A549 (cell line): ENCODE measurements at places on chromosomes 7 and 10. TPM values are rescaled to one million over a fixed set of nuclear protein-coding genes. Genes with fewer than 3 reads are reported as not detected.

Gene NXPH1
- not detected in 3 replicates for polyA plus RNA-seq

Gene MEST
- 31.2 to 33.6 TPM (median 32.6 TPM) in 3 replicates for polyA plus RNA-seq

Gene LRRTM3
- polyA plus RNA-seq, result not detected in 3 replicates

Gene STRIP2
- polyA plus RNA-seq, result 4.7 to 7.2 TPM (median 5.7 TPM) in 3 replicates

Gene PNLIPRP1
- polyA plus RNA-seq, result not detected in 3 replicates

Gene ACSM6
- not detected in 3 replicates for polyA plus RNA-seq

Gene FRMD4A
- polyA plus RNA-seq, result 2.5 to 3.8 TPM (median 2.9 TPM) in 3 replicates

Gene POLL
- polyA plus RNA-seq, result 13.0 to 13.3 TPM (median 13.3 TPM) in 3 replicates

Gene SRRM3
- polyA plus RNA-seq, result 5.7 to 7.0 TPM (median 6.5 TPM) in 3 replicates

Gene SPDYE16
- not detected in 3 replicates for polyA plus RNA-seq

DNA sequence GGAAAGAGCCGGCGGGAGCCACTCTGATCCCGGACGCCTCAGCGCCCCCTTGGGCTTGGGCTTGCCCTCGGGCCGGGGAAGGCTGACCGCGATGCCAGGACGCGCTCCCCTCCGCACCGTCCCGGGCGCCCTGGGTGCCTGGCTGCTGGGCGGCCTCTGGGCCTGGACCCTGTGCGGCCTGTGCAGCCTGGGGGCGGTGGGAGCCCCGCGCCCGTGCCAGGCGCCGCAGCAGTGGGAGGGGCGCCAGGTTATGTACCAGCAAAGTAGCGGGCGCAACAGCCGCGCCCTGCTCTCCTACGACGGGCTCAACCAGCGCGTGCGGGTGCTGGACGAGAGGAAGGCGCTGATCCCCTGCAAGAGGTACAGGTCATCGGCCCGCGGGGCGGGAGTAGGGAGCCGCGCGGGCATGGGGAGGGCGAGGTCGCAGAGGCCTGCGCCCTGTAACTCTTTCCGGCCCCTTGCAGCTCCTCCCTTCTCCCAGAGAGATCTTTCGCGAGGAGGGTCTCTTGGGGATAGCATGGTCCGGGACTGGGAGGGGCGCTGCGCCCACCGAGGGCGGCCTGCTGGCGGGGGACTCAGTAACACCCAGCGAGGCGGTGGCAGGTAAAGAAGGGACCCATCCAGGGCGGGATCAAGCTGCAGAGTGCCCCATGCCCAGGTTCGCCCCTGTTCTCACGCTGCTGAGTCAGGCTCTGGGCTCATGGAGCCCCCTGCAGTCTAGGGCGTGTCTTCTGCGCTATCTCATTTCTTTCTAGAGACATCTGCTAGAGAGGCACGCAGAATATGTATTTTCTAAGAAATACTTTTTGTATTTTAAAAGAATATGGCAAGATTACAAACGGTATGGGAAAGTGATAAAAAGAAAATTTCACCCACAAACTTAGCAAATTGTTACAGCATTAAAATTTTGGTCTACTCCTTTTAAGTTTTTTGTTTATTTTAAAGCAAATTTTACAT, 687 bp downstream of the EPDR1 start:
- no peak for DNase-seq

DNA sequence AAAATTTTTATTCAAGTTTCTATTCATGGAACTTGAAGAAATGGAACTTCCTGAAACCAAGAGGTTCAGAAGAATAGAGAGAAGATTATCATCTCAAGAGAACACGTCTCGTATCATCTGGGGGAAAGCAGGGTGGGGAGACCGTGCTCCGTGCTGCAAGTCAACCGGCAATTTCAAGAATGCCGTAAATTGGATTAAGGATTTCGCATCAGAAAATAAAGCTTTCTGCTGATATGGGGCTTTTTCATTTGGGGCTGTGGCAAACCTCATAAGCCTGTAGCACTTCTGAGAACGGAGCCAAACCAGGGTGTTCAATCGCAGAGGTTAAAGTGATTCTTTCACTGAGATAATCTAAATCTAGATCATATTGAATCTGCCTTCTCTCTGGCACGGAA, 150.1 kb upstream of the NPS start:
- DNase-seq, result no peak

- no peak for DNase-seq
Measured at GRCh38 chr7:69358163-69358821, 240.0 kb upstream of the AUTS2 start.

GRCh38 chr10:87593702-87594101, 66.0 kb upstream of the PAPSS2 start:
- no peak for DNase-seq

- DNase-seq, result no peak
Measured at GRCh38 chr10:44983895-44984278, 5.3 kb upstream of the DEPP1 start.

- no peak for DNase-seq
Measured at GRCh38 chr10:106930751-106931150, 233.8 kb downstream of the SORCS1 start.

GRCh38 chr7:46565253-46566096, 644.4 kb upstream of the IGFBP3 start:
- DNase-seq, result no peak

- DNase-seq, result no peak
Measured at GRCh38 chr10:48271047-48271730, 3.3 kb downstream of the FRMPD2 start.

DNA sequence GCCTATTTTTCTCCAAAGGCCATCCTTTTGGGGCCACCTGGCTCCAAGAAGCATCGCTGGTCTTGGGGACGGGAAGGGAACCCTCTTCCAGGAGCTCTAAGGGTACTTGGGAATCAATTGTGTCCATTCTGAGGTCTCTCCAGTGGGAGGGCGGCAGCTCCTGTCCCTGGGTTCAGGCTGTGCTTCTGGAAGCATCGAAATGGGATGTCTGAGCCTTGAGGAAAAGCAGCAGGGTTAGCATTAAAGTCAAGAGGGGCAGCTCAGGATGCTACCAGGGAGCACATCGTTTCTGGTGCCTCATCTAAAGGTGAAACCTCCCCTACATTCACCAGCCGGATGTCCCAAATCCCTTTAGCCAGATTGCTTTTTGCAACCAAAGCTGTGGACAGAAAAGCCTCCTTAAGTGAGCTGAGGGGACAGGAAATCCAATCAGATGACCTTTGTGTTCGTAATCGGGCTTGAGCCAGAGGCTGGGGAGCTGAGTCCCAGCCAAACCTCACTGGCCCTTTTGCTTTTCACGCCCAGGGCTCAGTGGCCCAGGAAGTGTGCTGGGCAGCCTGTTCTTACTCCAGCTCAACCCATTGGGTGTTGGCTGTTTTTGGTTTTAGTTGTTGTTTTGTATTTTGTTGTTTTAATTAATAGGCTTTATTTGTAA, 88.8 kb upstream of the ANLN start:
- DNase-seq, result no peak

GRCh38 chr10:67550046-67550445, 145.9 kb downstream of the CTNNA3 start:
- DNase-seq, result no peak

DNA sequence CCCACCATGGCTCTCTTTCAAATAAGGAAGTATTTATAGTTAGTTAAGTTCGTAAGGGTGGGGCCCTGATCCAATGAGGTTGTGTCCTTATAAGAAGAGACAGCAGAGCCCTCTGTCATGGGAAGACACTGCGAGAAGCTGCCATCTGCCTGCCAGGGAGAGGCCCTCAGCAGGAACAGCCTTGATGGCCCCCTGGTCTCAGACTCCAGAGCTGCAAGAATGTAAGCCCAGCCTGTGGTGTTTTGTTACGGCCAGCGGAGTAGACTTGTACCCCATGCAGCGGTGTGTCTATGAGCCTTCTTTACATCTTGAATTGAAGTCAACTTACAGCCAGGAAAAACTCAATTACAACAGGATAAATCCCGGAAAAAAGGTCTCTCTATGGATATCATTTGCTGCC, 14.3 kb upstream of the LARP4B start:
- no peak for DNase-seq

DNA sequence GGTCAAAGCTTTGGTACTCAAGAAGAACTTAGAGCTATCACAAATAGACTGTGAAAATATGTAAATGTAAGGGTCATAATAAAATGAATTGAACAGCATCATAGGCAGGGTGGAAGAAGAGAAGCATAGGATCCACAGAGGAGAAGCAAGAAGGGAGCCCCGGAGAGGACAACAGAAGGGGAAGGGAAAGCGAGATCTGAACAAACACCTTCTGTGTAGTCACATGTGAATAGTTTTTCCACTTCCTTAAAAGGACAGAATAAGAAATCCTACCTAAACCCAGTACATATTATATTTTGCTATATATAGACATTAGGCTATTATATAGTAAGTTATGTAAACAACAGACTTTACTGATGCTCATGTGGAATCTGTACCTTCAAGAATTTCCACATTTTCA, 160.2 kb downstream of the DKK1 start:
- DNase-seq, result no peak

GRCh38 chr7:1361756-1362125, 97.5 kb downstream of the MICALL2 start:
- DNase-seq, result no peak

GRCh38 chr10:30818010-30818660, 188.6 kb upstream of the LYZL2 start:
- no peak for DNase-seq

DNA sequence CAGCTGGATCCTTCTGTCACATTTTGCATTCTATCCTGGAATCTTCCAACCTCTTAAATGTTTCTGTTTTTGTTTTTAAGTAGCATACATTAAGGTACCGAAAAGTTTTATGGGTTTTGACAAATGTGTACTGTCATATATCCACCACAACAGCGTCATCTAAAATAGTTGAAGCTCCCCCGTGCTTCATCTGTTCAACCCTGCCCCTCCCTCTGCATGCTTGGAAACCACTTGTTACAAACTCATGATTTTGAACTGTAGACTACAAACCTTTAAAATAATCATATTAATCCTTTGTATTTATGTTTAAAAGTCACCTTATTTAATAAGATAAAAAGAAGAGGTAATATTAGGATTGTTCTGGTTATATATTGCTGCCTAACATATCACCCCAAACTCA, 182.8 kb upstream of the SMIM30 start:
- no peak for DNase-seq

DNA sequence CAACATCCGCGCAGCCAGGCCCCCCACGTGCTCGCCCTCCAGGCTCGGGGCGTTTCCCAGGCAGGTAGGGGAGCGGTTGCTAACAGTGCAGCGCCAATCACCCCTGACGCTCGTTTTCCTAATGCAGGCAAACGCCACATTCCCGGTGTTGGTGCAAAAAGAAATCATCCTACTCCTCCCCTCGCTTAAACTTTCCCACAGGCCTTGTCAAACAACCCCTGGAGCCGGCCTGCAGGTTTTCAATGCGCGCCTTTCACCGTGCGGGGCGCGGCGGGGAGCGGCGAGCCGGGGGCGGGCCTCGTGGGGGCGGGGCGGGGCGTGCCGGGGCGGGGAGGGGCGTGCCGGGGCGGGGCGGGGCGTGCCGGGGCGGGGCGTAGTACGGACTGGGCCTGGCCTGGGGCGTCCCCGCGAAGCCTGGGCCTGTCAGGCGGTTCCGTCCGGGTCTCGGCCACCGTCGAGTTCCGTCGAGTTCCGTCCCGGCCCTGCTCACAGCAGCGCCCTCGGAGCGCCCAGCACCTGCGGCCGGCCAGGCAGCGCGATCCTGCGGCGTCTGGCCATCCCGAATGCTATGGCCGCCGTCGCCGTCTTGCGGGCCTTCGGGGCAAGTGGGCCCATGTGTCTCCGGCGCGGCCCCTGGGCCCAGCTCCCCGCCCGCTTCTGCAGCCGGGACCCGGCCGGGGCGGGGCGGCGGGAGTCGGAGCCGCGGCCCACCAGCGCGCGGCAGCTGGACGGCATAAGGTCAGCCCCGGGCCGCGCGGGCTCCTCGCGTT, at the start of gene ECHDC3:
Gene ECHDC3, plus strand, starts transcription at position 374 of the 770 bp plus-strand sequence. Its CDS starts 195 bp downstream, at position 569.
- DNase-seq, result peak; percentile 21

GRCh38 chr10:23448802-23449570, 10.1 kb downstream of the OTUD1 start:
- DNase-seq, result no peak

DNA sequence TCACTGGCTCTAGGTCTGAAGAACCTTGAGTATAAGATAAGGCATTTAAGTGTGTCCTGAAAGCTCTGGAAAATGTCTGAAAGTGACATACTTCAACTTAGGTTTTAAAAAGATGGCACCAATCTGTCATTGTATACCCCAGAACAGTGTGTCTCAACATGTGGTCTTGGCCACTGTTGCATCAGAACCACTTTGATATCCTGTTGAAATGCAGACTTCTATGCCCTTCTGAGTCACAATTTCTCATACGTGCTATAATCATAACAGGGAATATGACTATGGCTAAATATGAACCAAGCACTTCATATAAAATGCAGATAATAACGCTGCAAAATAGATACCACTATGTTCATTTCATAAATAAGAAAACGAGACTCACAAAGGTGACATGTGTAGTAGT, 38.0 kb upstream of the GPAM start:
- DNase-seq, result no peak

DNA sequence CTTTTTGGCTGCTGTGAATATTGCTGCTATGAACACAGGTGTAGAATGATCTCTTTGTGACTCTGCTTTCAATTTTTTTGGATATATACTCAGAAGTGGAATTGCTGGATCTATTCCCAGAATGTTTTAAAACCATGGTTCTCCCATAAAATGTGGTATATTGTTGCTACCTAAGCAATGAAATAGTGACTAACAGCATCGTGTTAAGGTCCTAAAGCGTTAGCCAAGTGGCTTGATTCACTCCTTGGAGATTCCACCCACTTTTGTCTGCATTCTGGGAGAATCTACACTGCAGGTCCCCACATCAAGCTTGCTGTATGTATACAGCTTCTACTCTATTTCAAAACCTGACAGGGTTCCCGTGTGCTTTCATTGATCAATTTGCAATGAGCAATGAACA, 105.6 kb downstream of the CDK6 start:
- DNase-seq, result no peak

DNA sequence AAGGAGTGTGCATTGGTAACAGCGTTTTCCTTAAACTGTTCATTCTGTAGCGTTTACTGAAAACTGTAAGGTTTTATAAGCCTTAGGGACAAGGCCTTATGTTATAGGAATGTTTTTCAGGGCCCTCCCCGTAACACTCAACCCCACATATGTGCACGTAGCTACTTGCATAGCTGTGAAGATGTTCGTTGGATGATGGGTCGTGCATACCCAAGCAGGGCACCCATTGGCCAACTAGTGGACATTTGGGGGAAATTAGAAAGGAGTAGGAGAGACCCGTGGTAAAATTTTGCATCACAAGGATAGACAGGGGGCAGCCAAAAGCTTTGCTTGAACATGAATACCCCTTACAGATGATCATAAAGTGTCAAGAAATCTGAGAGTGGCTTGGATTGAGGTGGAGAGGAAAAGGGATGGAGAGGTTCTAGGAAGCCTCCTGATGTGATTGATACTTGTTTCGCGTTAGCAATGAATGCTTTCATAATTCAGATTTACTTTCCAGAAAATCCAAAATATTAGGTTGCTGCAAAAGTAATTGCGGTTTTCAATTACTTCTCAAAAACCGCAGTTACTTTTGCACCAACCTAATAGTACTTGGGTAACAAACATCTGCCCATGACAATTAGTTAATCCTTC, 878 bp downstream of the SEC61A2 start:
- peak; percentile 65 for DNase-seq

- no peak for DNase-seq
Measured at GRCh38 chr7:44310221-44310848, 15.1 kb downstream of the CAMK2B start.
